ENCODE measurements at places on chromosomes 2 and 18.
A peak's percentile ranks its signal among the peaks of the same experiment; 100 is the strongest.

DNA sequence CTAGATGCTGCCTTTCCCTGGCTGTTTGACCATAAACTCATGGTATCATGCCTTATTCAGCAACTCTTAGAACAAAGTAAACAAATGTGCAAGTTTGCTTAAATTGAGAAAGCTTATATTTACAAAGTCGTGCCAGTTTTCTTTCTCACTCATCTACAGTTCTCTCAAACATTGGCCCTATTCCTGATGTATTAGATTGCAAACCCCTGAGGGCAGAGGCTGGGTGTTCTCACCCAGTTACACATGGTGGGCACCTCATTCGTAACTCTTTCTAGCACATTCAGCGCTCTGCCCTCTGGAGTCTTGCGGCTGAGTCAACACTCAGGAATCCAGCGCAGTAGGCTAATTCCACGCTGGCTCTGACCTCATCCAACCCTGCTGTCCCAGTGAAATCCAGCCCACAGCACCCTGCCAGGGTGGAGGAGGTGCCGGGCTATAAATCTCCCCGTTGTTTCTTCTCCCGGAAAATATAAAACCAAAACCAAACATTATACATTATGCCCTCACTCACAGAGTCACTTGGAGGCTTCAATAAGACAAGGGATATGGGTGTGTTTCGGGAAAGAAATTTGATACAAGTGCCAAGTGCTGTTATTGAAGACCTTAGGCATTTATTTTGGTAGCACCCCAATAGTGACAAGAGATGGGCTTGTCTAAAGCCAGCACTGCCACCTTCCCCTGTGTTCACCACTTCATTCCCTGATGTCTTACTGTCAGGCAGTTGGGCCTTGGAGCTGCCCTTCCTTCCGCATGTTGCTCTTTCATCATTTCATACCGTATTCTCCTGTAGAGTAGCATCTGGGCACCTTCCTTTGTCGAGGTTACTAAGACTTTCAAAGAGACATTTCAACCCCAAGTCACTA is 287.4 kb downstream of the PRKCE start:
- DNase-seq = peak; percentile 93

DNA sequence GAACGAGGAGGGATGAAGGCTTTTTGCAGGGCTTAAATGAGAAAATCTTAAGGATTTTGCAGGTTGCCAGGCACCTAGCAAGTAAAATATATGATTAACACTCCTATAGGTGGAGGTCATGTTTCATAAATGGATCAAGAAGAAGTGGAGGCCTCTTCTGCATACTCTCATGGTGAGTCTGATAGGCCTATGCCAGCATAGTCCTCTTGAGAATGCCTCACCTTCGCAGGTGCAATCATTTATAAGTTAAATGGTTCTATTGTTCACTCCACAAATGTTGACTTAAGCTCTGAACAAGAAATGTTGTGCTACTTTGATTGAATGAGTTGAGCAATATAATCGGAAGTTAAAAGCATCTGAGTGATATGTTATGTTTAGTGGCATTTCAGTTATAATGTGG is 12.1 kb downstream of the LRRTM1 start:
- no peak for DNase-seq

DNA sequence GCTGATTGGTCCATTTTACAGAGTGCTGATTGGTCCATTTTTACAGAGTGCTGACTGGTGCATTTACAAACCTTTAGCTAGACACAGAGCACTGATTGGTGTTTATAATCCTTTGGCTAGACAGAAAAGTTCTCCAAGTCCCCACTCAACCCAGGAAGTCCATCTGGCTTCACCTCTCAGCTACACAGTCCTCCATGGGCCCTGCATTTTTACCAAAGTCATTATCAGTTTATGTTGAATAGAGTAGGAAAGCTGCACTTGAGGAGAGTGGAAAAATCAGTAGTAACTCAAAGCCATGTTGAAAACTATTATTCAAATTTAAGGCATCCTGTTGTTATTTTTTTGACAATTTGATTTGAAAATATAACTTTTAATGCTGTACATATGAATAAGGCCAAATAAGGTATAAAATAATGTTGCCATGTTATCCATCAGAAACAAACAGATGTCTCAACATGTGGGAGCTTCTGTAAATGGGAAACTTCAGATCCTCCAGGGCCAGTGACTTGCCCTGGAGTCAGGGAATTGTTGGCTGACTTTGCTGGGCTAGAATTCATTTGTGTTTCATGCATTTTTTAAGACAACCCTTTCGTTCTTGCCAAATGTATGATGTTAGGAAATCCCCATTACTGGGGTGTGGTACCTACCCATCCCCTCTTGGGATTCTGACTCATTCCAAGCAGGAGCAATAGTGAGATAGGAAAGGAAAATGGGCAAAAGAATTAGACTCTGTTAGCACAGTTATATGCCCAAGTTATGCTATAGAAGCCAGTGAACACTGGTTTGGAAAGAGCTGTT is 37.8 kb upstream of the CCDC195 start:
- DNase-seq = peak; percentile 97

GRCh38 chr2:24613154-24613814 is 122.2 kb downstream of the NCOA1 start:
- DNase-seq = peak; percentile 3

DNA sequence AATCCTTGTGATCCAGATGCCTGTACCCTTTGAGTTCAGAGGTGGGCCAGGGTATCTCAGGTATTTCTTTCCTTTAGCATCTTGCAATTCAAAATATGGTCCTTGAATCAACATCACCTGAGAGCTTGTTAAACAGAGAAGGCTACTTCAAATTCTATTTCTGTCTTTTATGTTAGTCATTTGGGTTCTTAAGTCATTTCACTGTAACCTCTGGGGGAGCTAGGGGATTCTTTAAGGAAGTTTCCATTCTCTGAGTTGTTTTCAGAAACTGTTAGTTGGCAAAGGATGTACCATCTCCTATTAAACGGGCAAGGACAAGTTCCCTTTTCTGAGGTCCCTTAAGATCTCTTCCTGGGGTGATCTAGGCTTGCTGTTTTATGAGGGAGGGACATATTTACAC is 16.6 kb downstream of the CFLAR start:
- no peak for DNase-seq

- DNase-seq = peak; percentile 14
These were observed 77.4 kb downstream of the DYSF start for GRCh38 chr2:71530641-71531332.

DNA sequence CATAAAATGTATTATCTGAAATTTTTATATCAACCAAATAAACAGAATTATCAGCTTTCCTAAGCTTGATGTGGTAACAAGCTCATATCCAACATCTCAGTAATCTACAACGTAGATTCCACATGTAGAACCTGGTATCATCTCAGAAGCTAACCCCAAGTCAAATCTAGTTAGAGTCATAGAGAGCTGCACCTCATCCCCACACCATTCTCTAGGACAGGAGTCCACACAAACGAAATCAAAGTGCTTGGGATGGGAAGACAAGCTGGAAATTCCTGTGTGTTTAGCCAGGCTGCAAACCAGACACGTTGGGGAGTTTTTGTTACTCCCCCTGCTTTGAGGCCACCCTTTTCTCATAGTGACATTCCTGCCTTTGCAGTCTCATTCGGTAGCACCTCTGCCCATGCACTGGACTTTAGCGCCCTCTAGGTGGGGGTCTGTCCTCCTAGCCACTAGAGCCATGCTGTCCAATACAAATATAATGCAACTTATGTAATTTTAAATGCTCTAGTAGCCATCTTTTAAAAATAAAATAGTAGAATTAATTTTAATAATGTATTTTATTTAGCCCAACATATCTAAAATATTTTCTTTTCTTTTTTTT is 28.1 kb upstream of the SATB2 start:
- DNase-seq = no peak

DNA sequence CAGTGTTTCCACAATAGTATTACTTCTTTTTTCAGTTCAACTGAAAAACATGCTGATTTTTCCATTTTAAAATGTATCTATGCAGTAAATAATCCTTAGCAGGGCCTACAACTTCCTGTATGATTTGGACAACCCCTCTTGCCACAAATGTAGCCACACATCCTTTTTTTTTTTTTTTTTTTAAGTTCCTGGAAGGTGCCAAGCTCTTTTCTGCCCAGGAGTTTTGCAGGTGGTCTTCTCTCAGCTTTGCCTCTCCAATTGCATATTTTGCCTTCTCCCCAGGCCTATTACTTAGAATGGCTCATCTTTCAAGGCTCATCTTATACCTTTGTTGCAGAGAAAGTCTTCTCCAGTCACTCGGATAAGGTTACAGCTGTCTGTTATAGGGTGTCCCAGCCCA is 11.6 kb downstream of the KLHL14 start:
- no peak for DNase-seq

GRCh38 chr2:240920783-240921231 is 14.7 kb downstream of the CROCC2 start:
- DNase-seq = no peak

GRCh38 chr2:97718942-97719341 is 5.6 kb downstream of the ZAP70 start:
- DNase-seq = no peak

- DNase-seq = no peak
These were observed 160.5 kb upstream of the STK17B start for GRCh38 chr2:196331851-196332250.

- no peak for DNase-seq
These were observed 100.8 kb upstream of the TFPI start for GRCh38 chr2:187655001-187655400.

DNA sequence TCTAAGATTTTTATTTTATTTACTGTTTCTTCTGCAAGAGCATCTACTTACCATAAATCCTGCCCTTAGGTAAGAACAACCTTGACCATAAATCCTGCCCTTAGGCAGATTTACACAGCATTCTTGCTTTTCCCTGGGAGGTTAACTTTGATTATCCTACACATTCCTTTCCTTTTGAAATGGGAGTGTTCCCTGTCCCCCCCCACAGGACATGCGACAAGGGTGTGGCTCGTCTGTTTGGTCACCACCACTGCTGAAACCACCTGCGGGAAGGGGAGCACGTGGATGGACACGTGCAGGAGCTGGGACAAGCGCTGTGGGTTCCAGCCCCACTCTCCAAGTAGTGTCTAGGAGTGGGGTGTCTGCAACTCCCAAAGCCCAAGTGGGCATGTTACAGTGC is 239.3 kb upstream of the SP5 start:
- no peak for DNase-seq

DNA sequence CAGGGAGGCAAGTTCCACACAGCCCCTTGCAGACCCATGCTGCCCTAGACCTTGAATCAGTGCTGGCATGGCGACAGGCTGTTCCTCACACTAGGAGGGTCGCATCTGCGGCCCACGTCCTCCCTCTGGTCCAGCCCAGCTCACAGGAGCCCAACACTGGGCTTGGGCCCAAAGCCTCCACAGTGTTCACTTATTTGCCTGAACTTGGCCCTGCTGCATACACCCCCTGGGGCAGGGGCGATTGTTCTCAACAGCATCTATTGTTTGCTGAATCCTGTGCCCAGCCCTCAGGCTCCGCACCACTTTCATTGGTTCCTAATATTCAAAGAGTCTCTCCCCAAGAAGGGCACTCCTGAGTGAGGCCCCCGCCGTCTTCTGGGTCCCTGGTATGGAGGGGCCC is 90.7 kb downstream of the ZBTB7C start:
- no peak for DNase-seq

- no peak for DNase-seq
These were observed 17.5 kb downstream of the KCNE4 start for GRCh38 chr2:223069465-223069864.

- DNase-seq = no peak
These were observed 4.3 kb upstream of the SNTG2 start for GRCh38 chr2:946073-946948.

- DNase-seq = no peak
These were observed 382.6 kb upstream of the ZNF804A start for GRCh38 chr2:184215745-184216144.

GRCh38 chr2:7994397-7994951 is 687.4 kb upstream of the ID2 start:
- DNase-seq = no peak

- peak; percentile 2 for DNase-seq
These were observed 62.8 kb downstream of the SESTD1 start for GRCh38 chr2:179201869-179202268.

DNA sequence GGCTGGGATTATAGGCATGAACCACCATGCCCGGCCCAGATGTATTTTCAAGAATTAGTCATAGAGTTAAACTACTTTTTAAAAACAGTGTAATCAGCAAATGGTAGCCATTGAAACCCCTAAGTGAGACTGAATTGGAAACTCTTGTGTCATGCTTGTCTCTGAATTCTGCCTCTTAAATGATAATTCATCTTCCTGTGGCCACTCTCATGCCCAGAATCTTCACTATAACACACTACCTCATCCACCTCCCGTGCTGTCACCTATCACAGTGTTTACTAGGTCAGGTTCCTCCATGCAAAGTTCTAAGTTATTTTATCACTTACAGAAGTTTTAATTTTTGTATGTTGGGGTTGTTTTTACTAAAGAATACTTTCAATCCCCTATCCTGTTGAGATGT is 197.5 kb downstream of the PHLPP1 start:
- peak; percentile 28 for DNase-seq

GRCh38 chr2:172462849-172463381 is 35.5 kb downstream of the ITGA6 start:
- DNase-seq = no peak

- DNase-seq = no peak
These were observed 79.0 kb downstream of the PIGN start for GRCh38 chr18:62107881-62108280.

DNA sequence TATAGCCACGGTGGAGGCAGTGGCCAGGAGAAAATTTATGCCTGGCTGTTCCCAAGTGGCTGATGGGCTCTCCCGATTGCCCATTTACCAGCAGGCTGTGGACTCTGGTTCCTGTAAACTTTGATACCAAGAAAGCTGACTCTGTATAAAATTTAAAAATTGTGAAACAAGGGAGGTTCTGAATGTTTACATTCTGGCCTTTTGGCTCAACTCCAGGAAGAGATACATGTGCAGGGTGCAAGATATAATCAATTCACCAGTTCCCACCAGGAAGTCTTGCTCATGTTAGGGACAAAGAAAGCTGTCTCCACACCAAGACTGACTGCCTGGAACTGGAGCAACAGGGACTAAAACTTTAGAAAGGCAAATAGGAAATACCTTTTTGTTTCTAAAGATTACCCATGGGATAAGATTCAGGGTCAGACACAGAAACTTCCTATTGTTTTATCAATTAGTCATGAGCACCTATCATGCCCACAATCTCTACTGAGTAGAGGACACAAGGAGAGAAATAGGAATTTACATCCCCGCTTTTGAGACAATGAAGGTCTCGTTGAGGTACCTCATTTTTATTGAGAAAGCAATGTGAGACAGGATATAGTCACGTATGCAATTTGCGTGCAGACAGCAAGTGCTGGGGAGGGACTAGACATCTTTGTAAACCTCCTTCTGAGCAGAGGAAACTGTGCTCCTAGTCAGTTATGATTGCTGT is 123.5 kb downstream of the LIPG start:
- DNase-seq = no peak

DNA sequence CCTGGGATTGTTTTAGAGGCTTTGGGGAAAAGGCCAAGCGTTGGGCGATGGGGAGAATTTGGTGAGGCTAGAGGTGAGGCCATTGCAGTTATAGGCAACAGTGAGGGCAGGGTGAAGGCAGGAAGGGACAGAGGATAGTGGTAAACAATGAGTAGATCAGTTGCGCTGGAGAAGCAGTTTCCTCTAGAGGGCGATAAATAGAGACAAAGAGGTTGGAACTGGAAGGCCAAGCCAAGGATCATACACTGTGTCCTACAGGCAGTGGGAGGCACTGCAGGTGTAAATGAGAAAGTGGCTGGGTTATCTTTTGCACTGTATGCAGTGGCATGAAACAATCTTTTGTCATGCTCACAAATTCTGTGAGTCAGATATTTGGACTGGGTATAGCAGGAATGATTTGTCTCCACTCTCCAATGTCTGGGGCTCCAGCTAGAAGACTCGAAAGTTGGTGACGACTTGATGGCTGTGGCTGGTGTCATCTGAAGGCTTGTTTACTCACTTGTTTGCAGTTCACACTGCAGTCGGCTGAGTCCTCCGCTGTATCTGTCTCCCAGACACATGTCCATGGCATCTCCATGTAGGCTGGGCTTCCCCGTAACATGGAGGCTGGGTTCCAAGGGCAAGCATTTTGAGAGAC is 82.1 kb downstream of the TNP1 start:
- DNase-seq = peak; percentile 18
